ENCODE measurements at places on chromosomes 12 and 14. TPM values are rescaled to one million over a fixed set of nuclear protein-coding genes. Genes with fewer than 3 reads are reported as not detected.
A peak's percentile ranks its signal among the peaks of the same experiment; 100 is the strongest.

- ATAC-seq: no peak
Observed at GRCh38 chr12:62739266-62740015, 195.5 kb downstream of the PPM1H start.

DNA sequence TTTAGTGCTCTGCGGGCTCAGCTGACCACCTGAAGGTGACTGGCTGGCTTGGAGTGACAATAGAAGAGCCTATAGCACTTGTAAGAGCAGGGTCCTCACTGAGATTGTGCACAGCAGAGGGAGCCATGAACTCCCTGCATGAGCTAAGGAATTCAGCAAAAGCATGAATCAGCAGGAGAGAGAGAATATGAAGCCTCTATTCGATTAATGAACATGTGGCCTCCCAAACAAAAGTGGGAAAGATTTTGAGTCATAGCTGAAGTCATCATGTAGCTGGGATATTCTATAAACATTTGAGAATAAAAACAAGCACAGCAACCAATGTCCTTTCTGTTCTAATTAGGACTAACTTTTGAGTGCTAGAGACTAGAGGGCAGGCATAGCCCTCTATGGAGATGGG lies 626.6 kb downstream of the DIO2 start:
- ATAC-seq: no peak

DNA sequence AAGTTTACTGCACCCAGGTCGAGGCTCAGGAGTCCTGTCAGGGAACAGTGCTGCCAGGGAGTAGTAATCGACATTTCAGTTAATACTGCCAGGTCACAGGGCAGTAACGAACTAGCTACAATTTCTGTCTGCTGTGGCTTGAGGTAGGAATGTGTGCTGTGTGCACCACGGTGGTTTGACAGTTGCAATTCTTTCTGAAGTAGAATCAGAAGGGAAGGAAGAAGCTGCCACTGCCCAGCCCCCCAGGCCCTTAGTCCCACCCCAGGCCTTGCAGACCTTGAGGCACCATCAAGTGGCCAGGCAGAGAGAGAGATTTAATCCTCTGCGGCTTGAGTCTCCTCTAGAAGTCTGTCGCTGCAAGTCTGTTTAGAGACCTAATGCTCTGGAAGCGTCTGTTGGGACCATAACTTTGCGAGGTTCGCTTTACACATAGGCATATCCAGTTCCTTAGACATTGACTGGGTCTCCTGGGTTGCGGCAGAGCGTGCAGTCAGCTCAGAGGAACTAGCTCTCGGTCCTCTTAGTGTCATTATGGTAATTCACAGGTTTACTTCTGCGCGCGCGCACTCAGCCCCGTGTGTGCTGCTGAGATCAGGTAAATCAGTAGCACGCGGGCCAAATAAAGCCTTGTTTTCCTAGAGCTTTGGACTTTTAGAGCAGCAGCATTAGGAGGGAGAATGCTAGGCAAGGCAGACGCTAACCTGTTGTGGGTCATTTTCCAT lies 9.8 kb downstream of the NKX2-1 start:
- ATAC-seq: no peak

- no peak for ATAC-seq
Observed at GRCh38 chr12:63047146-63047545, 103.9 kb downstream of the AVPR1A start.

DNA sequence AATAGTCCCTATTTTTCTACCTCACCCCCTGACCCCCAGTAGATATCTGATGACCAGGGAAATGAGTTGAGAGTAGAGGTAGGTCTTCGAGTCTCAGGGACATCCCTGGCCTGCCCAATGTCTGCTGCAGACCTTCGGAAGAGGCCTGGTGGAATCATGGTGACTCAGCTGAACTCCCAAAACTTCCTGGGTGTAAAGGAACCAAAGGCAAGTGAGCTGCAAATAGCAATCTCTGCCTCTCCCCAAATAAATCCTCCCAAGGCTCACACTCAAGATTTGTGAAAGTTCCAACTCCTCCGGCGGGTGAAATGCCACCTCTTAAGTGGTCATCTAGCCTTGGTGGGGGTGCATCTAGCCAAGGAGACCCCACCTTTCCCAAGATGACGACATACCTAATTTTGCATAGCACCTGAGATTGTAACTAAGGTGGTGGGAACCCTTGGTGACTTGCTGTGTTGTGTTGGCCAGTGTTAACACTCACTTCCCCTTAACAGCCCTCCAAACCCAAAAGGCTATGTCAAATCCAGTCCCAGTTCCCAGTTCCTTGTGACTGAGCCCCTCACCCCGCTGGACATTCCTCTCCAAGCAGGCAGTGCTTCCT lies 6.3 kb downstream of the ZFP36L1 start:
- ATAC-seq: no peak

DNA sequence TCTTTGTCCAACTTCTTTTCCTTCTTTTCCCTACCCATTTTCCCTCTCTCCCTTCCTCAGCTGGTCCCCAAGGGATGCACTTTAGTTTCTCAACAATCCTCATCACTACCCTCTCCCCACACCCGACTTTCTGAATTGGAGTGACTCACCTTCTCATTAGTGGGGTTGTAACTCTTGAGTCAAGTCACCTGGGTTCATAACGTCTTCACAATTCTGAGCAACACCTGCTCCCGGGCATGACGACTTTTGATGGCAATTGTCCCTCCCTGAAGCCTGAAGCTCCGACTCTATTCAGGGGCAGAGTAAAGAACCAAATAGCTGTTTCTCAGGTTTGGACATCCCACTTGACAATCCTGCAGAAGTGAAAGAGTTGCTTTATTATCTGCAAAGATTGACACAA lies 82.7 kb upstream of the OTX2 start:
- ATAC-seq: no peak

DNA sequence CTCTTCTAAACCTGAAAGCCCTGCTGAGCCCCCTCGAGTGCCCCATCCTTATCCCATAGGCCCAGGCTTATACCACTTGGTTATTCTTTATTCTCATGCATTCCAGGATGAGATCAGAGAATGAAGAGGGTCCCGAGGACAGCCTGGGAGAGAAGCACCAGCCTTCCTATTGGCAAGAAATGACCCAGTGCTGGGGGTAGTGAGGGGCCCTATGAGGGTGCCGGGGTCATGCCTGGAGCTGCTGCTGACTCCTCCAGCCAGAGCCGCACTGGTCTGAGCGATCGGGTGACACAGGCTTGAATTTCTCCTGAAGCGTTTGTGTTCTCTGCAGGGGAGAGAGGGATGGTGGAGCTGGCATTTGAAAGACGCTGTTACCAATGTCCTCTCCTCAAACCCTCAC lies 18.1 kb downstream of the MORN3 start:
- no peak for ATAC-seq

GRCh38 chr12:6632026-6632983 lies 3.5 kb downstream of the LPAR5 start:
- ATAC-seq: peak; percentile 80

- no peak for ATAC-seq
Observed at GRCh38 chr12:132362996-132363660, 33.7 kb upstream of the GALNT9 start.

GRCh38 chr14:57884175-57884574 lies 18.3 kb upstream of the SLC35F4 start:
- no peak for ATAC-seq

- ATAC-seq: no peak
Observed at GRCh38 chr14:99164712-99165111, 107.3 kb downstream of the BCL11B start.

DNA sequence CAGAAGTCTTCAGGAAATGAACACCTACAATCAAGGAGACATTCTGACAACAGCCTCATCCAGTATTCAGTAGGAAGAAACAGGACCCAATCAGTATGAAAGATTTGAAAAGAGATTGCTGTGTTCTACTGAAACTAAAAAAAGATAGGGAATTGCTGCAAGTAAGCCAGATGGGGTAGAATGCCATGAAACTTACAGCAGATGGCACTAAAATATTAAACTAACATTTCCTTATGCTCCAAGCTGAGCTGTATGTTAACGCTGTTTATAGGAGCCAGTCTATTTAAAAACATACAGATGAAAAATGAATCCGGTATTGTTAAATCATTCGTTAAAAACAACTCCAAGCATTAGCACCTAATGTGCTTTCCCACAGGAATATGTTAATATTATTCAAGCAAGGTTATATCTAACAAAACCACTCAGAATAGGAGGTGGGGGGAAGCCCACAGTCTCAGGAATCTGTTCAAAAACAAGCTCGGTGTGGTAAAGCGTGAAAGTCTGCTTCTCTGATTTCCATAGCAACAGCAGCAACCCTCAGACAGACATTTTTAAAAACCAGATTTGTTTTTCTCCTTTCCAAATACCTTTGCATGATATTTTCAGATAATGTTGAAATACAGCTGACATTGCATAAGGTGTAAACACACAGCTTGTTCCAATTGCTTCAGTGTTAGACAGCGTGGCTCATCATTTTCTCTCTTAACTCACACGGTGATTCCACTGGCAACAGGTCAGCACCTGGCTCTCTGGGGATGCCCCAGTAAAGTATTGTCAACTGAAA lies 131.4 kb upstream of the CCDC175 start:
- ATAC-seq: no peak

DNA sequence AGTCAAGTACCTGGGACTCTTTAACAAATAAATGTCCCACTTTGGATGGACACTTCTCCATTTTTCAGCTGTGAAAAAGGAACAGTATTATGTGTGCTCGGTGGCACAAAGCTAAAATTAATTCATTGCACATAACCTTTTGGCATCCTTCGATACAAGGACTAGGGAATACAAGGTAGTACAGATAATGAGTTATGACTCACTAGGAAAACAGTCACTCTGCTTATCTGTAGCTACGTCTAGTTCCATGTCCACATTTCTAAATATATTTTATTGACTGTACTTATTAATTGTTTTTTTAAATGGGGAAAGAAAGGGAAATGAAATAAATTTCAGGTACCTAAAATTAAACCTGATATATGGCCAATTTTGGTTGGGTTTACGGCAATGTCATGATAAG lies 35.2 kb upstream of the RIC8B start:
- ATAC-seq: no peak

DNA sequence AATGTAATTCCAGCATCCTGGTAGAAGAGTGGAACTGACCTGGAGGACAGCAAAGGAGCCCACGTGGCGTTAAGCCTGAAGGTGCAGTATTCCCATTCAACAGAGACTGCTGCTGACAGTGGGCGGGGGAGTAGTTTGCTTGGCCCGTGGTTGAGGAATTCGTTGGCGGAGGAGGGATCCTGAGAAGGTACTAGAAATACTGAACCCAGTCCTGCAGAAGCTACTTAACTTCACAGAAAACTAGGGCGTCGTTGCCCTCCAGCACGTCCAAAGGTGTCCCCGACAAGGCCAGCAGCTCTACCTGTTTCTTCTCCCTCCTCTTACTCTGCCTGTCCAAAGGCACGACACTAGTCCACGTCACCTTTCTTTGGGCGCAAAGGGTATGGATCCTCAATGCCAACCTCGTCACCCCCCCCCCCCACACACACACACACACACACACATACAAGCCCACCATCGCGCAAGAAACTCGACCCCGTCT lies 303 bp downstream of the PUS7L start:
- ATAC-seq: peak; percentile 10

DNA sequence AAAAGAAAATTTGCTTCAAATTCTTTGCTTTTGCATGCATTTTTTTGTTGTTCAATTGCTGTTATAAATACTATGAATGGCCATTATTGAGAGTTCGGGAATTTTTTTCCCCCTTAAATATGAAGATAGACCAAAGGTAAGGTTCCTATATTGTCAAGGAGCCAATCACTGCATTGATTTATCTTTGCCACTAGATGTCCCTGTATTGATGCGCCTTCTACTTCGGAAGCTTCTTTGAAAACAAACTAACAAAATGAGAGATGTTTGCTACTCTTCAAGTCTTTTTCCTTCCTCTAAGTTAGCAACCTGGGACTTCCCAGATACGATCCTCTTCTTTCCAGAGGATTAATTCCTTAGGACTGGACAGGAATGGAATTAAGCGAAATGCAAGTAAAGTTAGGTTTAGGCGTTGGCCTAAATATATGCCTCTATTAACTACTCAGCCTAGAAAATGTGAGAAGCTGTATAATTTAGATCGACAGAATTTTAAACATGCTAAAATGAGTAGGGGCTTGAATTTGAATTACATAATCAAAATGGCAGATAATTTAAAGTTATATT lies 318.1 kb downstream of the AEBP2 start:
- no peak for ATAC-seq

GRCh38 chr12:81079280-81080076 lies 1.6 kb downstream of the ACSS3 start:
- ATAC-seq: no peak

DNA sequence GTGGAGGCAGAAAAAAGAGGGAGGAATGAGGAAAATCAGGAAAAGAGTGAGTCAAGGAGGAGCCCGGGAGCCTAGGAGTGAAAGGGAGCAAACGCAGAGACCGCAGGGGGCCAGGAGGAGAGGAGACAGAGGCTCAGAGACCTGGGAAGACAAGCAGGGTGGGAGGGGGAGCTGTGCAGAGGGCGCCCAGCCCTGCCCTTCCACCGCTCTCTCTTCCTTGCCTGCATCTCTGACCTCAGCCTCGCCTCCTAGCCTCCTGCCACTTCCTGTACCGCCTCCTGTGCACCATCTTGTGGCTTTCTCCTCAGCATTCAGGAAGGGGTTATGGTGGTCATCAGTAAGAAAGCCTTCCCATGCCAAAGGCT lies 1.3 kb downstream of the CLSTN3 start:
- ATAC-seq: peak; percentile 27

DNA sequence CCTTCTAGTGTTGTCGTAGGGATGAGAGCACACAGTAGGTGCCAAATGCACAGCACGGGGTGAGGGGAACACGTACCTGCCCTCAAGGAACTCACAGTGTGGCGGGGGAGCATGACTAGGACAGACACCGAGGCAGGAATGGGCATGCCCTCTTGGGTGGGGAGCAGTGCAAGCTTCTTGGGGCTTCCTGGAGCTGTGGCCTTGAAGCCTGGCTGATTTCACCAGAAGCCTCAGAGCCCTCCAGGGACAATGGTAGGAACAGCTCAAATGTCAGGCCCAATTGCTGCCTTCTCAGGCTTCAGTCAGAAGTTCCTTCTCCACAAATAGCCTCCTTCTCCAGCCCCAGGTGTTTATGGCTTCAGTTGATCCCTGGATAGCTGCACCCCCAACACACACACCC lies 43.4 kb downstream of the TEAD4 start:
- ATAC-seq: no peak

- ATAC-seq: no peak
Observed at GRCh38 chr14:77275601-77276017, 4.6 kb upstream of the NGB start.

DNA sequence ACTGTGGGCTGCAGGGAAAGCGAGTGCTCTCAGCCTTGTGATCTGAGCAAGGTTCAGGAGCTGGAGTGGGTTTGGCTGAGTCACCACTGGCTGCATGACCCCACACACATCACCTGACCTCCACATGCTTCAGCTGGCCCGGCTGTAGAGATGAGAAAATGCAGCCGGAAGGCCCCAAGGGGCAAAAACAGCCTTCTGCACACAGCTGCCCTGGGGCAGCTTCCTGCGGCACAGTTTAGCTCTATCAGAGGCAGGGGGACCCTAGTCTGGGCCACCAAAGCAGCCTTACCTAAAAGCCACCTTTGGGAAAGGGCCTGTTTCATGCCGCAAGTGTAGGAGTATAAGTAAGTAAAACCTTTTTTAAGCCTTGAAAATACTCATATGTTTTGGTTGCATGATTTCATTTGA lies 123.3 kb downstream of the SSPN start:
- peak; percentile 59 for ATAC-seq

The ALX1 gene
- not detected for total RNA-seq

The AKAP6 gene
- 1.1 TPM for total RNA-seq

The SDR9C7 gene
- total RNA-seq: not detected

The SLC7A7 gene
- total RNA-seq: 0.15 TPM

The ERC1 gene
- total RNA-seq: 25.8 TPM

The MIP gene
- total RNA-seq: not detected

The LRP6 gene
- total RNA-seq: 3.9 TPM

The CPM gene
- 6.3 TPM for total RNA-seq

The DDN gene
- total RNA-seq: 0.32 TPM

The NYNRIN gene
- total RNA-seq: not detected

The CDKL1 gene
- 3.6 TPM for total RNA-seq
